ENCODE measurements at places on chromosomes 7 and 10.

DNA sequence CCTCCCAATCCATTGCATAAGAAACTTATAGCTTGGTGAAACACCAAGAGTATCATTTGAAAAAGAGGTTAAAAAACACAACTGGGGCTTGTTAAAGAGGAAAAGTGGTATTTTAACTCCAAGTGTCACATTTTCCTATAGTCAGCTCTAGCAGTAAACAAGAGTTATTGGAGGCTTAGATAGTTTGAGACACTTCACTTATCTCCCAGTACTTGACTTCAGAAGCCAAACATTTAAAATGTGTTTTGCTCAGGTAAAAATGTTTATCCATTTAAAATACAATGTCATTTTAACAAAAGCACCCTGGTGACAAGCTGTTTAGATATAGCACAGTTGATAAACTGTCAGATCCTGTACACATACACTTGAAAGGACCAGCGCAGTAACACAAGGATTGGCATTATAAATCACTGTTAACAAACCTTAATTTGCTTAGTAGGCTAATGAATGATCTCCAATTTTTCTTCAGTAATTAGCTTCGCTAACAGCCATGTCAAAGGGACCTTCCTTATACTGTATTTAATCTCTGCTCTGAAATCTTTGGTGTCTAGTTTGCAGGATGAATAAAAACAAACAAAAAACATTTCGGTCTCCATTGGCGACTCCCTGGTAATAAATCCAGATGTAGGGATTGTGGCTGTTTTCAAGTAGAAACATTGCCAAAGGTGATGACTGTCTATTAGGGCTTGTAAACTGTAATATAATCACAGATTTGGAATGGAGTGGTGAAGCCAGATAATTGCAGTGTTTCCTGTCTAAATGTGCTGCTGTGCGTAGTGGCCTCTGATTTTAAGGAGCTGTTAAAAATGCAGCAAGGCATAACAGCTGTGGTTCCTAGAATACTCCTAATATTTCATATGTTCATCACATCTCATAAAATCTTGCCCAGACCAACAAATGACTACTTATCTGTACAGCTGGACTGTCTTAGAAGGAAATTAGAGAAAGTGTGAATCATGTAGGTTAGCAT is 545.1 kb downstream of the AUTS2 start:
- no peak for DNase-seq

DNA sequence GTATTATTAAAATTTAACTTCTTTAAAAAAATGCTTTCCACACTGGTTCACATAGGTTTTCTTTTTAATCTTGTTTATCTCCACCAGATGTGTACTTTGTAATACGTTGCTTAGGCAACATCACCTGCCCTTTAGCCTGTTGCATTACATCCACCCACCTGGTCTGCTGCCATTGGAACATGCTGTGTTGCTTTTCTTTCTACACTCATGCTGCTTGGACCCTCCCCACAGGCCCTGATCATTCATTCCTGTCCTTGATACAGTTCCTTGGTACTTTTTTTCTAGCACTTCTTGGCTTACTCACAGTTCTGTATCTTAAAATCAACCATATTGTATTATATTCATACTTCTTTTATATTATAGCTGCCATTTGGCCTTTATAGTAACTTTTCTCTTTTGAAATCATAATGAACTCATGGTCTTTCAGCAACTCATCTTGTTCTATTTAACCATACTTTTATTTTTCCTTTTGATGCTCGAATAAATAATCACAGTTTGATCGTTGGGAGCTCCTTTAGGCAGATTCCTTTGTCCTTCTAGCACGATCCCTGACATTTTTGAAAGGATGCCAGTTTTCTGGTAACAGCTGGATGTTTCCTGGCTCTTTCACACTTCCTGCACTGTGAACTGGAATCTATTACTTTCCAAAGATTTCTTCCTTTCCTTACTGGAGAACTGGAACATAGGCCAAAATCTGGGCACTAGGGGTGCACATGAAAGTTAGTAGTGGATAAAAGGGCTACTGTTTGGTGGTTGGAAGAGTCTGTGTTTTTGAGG is 125.1 kb downstream of the CDK14 start:
- DNase-seq = no peak

GRCh38 chr7:156014808-156015207 is 202.5 kb upstream of the SHH start:
- peak; percentile 11 for DNase-seq

DNA sequence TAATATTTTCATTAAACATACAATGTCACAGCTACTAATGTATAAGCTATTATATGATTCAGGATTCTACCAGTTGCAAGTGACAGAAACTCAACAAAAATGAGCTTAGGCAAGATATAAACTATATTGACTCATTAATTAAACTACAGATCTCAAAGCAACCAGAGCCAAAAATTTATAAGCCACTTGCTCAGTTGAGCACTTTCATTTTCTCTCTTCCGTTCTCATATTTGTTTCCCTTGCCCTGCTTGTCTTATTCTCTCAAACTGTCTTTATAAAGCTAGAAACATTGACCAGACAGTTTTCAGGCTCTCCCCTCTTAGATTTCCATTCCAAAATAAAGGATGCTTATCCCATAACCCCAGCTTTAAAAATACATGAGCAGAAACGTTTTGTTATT is 60.2 kb upstream of the DGKB start:
- DNase-seq = no peak

- DNase-seq = no peak
Measured at GRCh38 chr10:46311501-46311951, 24.7 kb downstream of the ANTXRL start.

DNA sequence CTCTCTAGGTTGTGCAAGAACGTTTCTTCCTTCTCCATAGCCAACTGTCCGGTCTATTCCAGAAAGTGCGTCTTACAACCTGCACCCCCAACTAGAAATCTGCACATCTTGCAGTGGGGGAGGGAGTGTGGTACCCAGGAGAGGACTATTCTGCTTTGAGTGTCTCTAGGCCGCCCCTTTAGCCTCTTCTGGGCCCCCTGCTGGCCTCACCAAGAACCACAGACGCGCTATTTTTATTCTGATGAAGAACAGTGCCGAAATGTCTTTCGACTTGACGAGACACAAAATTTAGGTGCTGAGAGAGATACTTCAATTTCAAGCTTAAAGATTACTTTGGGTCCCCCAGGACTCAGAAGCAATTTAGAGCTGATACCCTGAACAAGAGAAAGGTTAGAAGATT is 1.0 kb downstream of the CNPY1 start:
- DNase-seq = no peak

GRCh38 chr7:5472432-5473315 is 49.0 kb upstream of the TNRC18 start:
- DNase-seq = no peak

- peak; percentile 43 for DNase-seq
Measured at GRCh38 chr7:76048668-76048988, 722 bp downstream of the MDH2 start.

DNA sequence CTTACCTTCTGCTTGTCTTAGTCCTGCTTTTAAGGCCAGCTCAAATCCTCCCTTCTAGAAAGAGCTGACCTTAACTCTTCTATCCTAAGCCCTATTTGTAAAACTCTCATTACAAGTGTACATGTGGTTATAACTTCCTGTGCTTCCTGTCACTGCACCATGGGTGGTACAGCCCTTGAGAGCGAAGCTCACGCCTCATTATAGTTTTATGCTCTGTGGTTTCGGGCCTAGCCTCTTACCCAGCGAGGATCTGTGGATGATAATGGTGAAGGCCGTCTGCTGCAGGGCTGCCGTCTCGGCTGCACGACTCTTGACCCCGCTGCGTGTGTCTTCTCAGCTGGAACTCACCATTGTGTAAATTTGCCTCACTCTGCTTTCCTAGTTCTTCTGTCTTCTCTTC is 74.6 kb downstream of the CUL1 start:
- peak; percentile 78 for DNase-seq

DNA sequence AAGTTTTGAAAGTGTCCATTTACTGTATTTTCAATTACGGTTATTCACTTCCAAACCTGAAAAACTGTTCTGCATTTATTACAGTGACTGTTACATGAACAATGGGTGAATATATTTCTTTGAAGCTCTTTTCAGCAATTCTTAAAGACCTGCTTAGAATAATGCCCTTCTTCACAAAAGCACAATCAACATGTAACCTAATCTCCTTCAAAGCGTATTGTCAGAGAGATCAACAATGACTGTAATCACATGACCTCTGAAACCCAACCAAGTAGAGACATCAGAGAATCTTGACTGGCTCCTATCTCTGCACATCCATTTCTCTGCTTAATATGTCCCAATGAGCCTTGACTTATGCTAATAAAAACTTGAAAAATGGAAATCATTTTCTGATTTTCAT is 126.7 kb downstream of the NRCAM start:
- no peak for DNase-seq

DNA sequence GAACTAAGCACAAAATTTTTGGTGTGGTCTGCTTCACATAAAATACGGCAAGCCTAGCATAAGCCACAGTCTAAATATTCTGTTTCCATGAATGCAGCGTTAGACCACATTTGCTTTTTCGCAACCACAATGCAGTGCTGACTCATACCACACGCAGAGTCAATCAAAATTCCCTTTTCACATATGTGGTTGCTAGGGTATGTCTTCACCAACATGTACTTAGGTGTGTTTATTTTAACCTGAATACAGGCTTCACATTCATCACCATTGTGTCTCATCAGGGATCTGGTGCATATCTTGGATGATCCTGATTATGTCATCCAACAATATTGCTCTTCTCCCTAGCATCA is 90.8 kb downstream of the CHN2 start:
- DNase-seq = peak; percentile 76

GRCh38 chr7:33685981-33686683 is 219.2 kb upstream of the BMPER start:
- no peak for DNase-seq

DNA sequence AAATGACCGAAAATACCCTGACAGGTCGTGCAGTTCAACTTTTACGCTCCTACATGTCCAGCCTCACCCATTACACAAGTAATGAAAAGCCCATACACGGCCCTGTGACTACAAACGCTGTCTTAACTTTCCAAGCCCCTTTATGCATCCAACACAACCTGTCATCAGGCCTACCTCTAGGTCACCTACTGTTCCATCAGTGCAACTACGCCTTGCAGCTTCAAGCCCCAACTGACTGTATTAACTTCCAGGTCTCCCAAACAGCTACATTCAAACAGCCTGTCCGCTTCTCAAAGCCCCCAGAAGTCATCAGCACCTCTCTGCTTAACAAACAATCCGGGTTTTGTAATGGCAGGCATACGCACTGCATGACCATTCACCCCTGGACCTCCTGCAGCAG is 19.2 kb downstream of the ZNF107 start:
- DNase-seq = no peak

DNA sequence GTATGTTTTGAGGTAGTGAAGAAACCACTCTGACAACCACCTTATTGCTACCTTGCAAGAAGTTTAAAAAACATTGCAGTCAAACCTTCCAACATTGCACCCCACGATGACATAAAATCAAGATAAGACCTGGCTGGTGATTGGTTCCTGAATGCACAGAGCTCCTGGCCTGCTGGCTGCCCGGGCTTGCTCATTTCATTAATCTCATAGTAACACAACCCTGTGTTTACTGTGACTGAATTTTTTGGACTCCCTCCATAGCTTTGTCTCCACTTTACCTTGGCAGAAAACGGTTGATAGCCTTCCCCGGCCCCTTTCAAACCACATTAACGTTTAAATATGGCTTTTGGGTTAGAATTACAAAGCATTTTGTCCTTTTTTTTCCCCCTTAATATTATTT is 27.5 kb downstream of the VWA2 start:
- no peak for DNase-seq

DNA sequence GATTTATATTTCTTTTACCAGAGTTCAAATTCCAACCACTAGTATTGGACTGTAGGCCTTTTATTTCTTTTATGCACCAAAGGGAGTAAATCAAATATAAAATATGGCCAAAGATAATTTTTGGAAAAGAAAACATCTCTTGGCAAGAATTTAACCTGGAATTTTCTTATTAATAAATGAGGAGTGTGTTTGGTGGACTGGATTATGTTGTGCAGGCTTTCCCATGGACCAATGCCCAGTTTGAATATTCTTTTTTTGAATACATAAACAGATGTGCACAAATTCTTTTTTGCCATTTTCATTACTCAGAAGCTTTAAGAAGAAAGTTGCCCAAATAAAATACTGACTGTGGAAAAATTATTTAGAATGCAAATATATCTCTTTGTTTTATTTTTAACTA is 22.1 kb upstream of the PRKG1 start:
- no peak for DNase-seq

DNA sequence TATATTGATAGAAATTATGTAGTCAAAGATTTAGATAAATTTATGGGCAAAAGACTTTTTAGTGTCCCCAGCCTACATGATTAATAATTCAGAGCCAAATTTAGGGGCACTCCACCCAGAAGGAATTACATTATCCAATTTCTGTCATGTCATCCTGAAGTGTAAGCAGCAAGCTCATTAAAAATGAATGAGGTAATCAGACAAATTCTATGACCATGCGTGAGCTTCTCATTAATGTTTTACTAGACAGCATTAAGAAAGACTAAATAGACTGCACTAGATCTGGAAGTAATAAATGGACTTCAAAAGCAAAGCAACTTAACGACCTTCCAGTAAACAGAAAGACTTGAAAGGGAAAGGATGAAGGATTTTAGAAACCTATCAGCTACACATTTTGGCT is 22.7 kb upstream of the TRUB1 start:
- no peak for DNase-seq

- no peak for DNase-seq
Measured at GRCh38 chr7:34949361-34949760, 87.9 kb downstream of the DPY19L1 start.

GRCh38 chr10:32600317-32600716 is 154.4 kb downstream of the CCDC7 start:
- no peak for DNase-seq

DNA sequence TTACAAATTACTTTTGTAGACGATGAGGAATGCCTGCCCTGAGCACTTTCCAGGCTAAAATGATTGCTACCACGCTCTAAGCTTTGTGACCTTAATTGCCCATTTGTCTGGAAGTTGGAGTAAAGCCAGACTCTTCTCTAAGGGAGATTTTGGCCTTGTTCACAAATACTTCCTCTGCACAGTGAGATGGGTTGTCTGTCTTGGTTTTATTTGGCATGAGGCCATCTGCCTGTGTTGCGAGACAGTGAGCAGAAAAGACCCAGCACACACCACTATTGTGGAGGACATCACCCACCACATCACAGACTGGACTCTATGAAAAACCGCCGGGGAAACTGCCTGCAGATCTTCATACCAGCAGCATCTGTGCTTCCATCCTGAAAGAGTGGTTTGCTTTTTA is 138.4 kb downstream of the BICC1 start:
- no peak for DNase-seq

DNA sequence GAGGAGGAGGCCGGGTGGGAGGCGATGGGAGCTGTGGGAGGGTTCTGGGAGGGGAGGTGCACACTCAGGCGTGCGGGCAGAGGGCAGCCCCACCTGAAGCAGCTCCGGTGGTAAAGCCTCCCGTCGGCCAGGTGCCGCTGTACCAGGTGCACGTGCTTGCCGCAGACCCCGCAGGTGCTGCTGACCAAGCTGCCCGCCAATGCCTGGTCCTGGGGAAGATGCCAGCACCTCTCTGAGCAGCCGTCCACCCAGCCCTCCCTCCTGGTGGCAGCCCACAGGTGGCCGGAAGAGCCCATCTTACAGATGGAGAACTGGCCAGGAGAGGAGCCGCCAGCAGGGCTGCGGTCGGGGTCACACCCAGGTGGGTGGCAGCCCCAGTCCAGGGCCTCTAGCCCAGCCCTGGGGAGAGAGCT is 12.6 kb downstream of the MICALL2 start:
- DNase-seq = no peak

Measured in activated CD8-positive, alpha-beta T cell treated with anti-CD3 and anti-CD28 coated beads, Interleukin-2, amount 10 ng/mL, durations not matched to agents 7 days and 5 days (primary cell).